ENCODE measurements at places on chromosomes 1 and 21. TPM values are rescaled to one million over a fixed set of nuclear protein-coding genes. Genes with fewer than 3 reads are reported as not detected.

SHE gene
- total RNA-seq: 1.3 TPM

PPM1J gene
- total RNA-seq: 3.4 TPM

MROH7 gene
- total RNA-seq: 2.5 TPM

OR2T11 gene
- not detected for total RNA-seq

TNFRSF25 gene
- total RNA-seq: 34.1 TPM

LCE1C gene
- not detected for total RNA-seq
